Stimulated activated CD8-positive, alpha-beta memory T cell treated with anti-CD3 and anti-CD28 coated beads, Interleukin-12 subunit alpha, Interleukin-12 subunit beta, amount 100 ng/mL, for 4 hours (primary cell): ENCODE measurements at places on chromosomes 6 and 20.

DNA sequence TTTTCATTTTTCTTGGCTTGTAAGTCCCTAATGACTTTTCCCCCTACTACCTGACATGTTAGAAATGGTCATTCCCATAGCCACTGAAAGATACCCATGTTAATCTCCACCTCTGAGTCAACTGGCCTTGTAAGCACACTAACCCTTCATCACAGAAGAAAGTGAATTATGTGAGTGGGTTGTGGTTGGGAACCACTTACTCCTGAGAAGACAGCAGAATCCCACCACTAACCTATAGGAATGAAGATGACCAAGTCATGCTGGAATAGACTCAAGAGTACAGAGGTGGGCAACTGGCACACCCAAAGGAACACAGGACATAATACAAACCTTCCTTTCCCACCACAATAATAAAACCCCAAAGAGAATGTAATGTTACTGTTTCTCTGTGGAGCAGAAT is 30.1 kb downstream of the RAMACL start:
- no peak for DNase-seq

GRCh38 chr6:154112181-154112809 is 73.3 kb downstream of the OPRM1 start:
- no peak for DNase-seq

GRCh38 chr20:4721719-4722118 is at the start of gene PRND:
Gene PRND, plus strand, starts transcription at chr20:4721909. Its CDS starts 2,643 bp downstream, at chr20:4724552.
- no peak for DNase-seq

DNA sequence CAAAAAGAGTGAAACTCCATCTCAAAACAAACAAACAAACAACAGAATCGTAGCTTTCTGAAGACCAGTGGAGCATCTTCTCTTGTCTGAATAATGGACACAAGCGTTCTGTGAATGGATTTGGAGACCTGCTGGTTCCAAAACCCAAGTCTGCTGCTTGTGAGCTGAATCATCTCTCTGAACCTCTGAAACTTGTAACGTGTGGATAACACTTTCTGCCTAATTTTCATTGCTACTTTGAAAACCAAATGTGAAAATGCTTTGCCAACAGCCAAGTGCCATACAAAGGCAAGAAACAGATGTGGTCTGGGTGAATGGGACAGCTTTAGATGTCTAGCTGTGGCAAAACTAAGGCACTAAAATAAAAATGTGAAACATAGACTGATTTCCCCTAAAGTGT is 44.3 kb downstream of the PHACTR1 start:
- DNase-seq: no peak

- no peak for DNase-seq
These were observed 16.5 kb downstream of the IGF2R start for GRCh38 chr6:159985296-159985945.
